Left colon (tissue), 2 donors: ENCODE measurements at places on chromosomes 6 and 20. TPM values are rescaled to one million over a fixed set of nuclear protein-coding genes. Genes with fewer than 3 reads are reported as not detected.

DNA sequence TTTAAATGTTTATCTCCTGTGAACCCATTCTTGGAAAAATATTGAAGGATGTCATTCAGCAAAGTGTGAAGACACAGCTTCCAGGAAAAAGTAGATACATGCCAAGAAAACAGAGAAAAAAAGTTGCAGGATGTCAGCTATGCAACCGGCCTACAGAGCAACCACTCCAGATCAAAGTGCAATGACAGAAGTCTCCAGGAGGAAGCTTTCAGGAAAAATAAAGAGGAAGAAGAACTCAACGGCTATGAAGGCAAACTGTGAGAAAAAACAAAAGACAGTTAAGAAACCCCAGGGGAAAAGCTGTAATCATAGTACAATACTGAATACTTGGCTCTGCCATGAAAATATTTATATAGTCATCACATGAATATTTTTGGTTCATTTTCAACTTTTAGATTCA lies 30.6 kb downstream of the REPS1 start:
- no peak for DNase-seq

DNA sequence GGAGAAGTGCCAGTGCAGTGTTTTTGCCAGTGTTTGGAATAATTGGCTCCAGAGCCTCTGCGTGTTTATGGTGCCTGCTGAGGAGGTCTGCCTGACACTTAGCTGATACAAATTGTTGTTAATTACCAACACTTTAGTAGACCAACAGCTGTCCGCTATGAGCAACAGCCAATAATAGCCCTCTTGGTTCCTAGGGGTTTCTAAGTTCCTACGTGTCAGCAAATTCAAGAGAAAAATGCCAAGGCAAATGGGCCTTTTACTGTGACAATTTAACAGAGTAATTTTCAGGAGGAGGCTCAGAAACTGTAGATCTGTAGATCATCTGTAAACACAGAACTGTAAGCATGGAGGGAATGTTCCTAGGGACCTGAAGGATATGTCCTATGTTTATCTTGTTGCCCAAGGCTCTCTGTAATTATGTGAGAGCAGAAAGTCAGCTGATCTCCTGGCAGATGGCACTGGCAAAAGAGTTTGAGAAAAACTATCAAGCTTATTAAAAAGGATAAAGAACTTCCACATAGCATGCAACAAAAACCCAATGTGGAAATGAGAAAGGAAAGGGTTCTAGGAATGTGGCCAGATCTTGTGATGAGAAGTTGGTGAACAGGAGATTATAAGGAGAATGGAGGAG lies 157.7 kb downstream of the GJA1 start:
- no peak for DNase-seq

DNA sequence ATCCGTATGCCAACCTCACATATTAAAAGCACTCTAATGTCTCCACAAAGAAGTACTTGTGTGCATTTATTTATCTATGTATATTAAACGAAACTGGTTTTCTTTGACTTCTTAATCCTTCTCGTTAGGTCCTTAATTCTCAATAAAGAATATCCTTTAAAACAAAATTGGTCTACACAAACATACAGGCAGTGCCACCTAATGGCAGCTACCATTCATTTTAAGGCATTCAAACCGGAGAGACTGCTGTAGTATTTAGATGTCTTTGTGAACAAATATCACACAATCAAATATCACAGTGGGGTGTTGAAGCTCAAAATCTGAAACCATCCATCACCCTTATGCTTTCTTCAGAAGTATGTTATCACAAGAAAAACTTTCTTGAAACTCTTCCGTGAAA lies 96.6 kb upstream of the IRAK1BP1 start:
- DNase-seq = no peak

Gene KHDRBS2
- 1.4 TPM for total RNA-seq

DNA sequence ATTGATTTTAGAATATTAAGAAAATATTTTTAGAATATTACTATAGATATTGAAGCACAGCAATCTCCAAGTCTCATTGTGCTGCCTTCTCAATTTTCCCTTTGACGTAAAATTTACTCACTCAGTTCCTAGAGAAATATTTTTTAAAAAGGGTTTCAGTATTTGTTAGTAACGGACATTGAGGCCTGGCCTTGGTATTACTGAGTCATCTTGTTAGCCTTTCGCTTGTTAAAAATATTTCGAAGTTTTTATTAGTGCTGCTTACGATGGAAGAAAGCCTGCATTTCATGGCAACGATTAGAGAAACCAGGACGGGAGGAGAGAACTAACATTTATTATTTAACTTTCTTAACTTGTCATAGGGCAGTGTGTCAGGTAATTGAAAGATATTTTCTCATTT lies 82.2 kb downstream of the TIAM2 start:
- DNase-seq = no peak

- no peak for DNase-seq
Measured at GRCh38 chr6:5828296-5828695, 178.4 kb downstream of the NRN1 start.

Gene SPEF1
- total RNA-seq = 0.14 TPM

Gene HCK
- total RNA-seq = 5.5 TPM

Gene FOXP4
- total RNA-seq = 38.6 TPM
